ENCODE measurements at places on chromosomes 7 and 10.

DNA sequence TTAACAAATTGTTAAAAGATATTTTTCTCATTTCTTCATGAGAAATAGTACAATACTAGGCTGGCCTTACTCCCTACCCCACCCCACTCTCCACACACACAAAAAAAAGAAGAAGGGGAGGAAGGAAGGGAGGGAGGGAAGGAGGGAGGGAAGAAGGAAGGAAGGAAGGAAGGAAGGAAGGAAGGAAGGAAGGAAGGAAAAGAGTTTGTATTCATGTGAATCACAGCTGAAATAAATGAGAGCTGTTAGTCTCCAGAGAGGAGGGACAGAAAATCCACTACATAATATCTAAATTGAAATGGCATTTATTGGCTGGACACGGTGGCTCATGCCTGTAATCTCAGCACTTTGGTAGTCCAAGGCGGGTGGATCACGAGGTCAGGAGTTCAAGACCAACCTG lies 57.8 kb downstream of the SEMA3A start:
- DNase-seq = no peak

DNA sequence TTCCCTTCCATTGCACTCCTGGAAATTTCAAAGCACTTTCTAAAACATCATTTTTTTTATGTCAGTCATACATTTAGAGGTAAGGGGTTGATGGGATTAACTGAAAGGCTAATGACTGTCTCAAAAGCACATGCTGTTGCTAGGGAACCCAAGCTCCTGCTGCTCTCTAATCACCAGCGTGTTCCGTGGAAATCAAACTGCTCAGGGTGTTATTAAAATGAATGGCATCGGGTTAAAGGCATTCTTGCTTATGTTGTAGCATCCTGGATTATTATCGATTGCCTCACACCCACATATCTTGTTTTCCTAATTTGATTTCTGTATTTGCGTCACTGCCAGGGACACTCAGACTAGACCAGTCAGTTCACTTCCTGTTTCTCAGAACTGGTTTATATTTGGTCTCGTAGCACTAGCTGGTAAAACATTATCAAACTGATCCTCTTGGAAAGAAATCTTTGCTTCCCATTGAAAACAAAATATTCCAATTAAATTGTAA lies 216.5 kb upstream of the MKLN1 start:
- DNase-seq = peak; percentile 17

DNA sequence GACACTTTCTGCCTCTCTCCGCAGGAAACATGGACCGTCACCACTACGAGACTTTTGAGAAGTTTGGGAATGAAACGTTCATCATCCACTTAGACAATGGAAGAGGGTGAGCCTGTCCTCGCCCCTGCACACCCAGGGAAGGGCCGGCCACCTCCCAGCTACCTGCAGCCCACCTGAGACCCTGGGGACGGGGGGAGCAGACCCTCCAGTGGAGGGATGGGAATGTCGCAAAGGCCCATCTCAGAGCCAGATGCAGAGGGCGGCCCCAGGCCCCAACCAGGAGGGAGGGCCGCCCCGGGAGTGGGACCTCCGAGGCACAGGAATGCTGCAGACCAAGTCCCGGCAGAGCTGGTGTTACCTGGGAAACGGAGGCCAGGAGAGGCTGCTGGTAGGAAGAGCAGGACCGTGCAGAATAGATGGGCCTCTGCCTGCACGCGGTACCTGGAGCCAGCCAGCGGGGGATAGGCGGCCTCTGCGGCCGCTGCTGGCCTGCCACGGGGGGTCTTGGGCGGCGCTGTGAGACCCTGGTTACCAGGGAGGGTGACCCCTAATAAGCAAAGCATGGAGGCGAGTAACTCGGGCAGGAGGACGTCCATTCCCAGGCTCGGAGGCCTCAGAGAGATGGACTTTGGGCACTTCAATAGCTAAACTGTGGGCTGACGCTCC lies 32.9 kb upstream of the FOXL3 start:
- DNase-seq = no peak

DNA sequence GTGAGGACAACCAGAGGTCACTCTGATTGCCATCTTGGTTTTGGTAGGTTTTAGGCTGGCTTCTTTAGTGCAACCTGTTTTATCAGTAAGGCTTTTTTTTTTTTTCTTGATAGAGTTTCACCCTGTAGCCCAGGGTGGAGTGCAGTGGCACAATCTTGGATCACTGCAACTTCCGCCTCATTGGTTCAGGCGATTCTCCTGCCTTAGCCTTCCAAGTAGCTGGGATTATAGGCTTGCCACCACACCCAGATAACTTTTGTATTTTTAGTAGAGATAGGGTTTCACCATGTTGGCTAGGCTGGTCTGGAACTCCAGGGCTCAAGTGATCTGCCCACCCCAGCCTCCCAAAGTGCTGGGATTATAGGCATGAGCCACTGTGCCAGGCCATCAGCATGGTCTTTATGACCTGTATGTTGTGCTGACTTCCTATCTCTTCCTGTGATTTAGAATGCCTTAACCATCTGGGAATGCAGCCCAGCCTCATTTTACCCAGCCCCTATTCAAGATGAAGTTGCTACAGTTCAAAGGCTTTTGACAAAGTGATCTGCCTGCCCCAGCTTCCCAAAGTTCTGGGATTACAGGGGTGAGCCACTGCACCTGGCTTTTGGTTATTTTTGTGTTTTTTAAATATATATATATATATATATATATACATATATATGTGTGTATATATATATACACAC lies 7.0 kb upstream of the ZNF425 start:
- DNase-seq = no peak

DNA sequence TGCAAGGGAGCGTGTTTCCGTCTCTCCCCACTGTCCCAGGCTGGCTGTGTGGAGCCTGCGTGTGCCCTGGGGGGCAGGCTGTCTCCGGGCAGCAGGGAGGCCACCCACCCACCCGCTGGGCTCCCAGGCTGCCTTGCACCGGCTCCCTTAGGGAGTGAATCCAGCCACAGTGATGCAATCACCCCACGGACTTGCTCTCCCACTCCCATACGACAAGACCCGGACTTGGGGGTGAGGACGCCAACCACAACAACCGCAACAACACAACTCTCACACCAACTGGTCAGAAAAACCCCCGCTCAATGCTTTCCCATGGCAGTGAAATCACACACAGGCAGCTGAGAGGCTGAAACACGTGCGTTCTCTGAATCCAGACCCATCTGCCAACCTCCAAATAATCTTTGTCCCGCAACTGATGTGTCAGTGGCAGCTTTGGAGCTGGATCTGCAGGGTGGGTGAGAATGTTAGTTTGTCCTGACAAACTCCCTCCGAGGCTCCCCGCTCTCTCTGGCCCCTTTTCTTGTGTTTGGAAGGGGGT lies 62.7 kb upstream of the DDC start:
- DNase-seq = no peak

DNA sequence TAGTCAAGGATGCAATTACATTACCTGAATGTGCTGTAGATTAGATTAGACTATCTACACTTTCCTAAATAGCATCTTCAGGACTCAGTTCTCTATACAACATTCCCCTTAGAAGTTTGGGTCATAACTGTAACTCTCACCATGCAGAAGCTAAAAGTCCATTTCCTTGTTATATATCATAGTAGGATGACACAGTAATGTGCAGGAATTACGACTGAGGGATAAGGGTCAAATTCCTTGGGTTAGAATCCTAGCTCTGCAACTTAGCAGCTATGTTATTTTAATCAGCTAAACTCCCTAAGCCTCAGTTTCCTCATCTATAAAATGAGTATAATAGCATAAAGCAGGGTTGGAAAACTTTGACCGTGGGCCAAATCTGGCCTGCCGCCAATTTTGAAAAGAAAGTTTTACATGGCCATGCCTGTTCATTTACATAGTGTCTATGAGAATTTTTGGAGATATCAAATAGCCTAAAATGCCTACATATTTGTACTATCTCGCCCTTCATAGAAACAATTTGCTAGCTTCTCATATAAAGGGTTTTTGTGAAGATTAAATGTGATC lies 14.8 kb downstream of the NRCAM start:
- DNase-seq = no peak

GRCh38 chr7:68438016-68438415 lies 1160.3 kb upstream of the AUTS2 start:
- DNase-seq = no peak

DNA sequence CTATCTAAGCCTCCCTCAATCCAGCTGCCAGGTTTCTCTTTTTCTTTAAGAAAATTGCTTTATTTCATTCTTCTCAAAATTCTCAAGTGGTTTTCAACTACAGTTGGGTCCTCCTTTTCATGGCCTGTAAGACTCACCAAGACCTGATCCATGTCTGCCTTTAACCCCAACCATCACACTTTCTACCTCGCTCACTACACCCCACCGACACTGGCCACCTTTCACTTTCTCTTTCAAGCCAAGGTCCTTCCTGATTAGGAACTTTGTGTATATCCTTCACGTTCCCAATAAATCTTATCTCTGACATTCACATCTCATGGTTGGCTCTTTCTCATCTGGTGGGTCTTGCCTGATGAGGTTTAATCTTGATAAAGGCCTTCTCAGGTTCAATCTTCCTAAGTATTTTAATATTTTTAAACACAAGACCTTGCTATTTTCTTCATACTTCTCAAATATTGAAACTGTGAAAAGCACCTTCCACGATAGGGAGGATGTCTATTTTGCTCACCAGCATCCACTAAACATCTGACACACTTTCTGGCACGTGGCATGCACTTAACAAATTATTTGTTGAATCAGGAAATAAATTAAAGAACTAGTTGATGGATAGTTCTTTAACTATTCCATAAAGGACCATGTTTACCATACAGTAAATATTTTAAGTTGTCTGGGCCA lies 624.8 kb downstream of the GRID1 start:
- no peak for DNase-seq

GRCh38 chr10:60235001-60235400 lies 154.7 kb downstream of the ANK3 start:
- no peak for DNase-seq

GRCh38 chr7:131455001-131455400 lies 101.4 kb downstream of the PODXL start:
- DNase-seq = no peak

DNA sequence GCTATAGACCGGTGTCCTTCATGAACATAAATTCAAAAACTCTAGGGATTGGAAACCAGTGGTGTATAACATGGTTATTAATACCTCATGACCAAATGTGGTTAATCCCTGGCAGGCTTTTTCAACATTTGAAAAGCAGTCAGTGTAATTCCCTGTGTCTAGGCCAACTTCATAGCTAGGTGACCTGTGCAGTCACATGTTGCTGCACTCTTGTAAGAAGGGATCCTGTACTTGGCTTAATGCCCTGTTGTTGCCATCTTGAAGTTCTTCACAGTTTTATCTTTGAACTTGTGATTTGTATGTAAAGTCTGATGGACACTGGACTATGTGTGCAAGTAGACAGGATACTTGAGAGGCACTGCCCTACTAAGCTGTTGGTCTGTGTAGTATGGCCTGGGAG lies 39.7 kb downstream of the ZNF33A start:
- no peak for DNase-seq

DNA sequence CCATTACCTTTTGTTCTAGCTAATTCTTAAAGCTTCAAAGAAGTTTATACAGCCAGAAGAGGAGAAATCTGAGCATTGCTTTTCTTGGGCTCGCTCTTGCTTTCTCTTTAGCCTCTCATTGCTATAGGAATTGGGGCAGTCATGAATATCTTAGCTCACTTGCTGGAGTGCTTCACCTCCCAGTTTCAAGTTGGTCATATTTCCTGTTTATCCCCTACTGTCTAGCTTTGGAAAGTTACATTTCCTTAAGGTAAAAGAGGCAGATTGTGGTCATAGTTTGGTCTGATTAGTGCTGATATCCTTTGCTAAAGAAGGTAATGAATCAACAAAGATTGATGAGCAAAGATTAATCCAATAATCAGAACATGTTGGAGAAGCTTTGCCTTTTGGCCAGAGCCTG lies 77.7 kb upstream of the GLI3 start:
- DNase-seq = no peak

DNA sequence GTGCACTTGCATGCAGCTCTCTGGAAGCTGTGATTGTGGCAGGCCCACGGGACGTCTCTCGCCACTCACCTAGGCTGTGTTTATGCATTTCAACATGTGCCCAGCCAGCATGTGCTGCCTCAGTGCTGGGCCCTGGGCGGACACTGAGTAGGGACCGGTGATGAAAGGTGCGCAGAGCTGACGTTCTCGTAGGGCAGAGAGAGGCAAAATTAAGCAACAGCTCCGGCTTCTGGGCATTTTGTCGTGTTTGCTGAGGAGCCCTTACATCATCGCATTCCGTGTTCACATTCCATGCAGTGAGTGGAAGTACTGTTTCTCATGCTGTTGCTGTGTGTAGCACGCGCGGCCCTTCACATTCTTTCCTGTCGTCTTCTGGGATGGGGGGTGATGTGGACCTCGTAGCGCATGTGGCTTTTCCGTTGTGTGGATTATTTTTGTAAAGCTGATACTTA lies 50.5 kb downstream of the PRF1 start:
- DNase-seq = no peak

DNA sequence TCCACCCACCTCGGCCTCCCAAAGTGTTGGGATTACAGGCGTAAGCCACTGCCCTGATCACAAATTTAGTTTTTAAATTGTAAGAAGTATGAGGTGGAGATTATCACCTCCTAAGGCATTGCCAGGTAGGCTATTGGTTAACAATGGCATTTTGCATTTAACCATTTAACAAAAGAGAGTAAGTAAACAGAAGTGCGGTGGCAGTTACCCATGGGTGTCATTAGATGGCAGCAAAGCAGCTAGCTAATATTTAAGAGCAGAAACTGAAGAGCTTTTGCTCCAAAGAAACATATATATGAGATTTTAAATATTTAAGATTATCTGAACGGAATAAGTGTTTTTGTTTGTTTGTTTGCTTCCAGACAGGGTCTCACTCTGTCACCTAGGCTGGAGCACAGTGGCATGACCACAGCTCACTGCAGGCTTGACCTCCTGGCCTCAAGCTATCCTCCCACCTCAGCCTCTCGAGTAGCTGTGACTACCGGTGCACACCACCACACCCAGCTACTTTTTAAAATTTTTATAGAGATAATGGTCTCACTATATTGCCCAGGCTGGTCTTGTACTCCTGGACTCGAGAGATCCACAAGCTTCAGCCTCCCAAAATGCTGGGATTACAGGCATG lies 325.5 kb upstream of the C7orf33 start:
- peak; percentile 30 for DNase-seq

DNA sequence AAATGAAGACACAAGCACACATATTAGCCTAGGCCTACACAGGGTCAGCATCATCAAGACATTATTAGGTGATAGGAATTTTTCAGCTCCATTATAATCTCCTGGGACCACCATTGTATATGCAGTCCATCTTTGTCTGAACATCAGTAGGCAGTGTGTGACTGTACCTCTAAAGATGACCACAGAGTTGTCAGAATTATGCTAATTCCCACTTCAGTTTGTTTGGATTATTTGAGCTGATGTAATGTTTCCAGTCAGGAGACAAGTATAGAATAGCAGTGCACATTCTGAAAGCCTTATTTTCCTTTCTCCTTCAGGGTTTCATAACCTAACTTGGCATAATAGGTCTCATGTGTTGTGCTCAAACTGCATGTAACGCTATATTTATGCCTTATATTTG lies 306.4 kb downstream of the NXPH1 start:
- no peak for DNase-seq

- DNase-seq = no peak
Measured at GRCh38 chr7:69341288-69341687, 257.0 kb upstream of the AUTS2 start.

GRCh38 chr10:116126954-116127695 lies 145.9 kb downstream of the GFRA1 start:
- DNase-seq = no peak

GRCh38 chr10:131743190-131744151 lies 157.3 kb upstream of the PPP2R2D start:
- no peak for DNase-seq

All from WERI-Rb-1 (cell line).